Activated T-helper 1 cell treated with anti-CD3 and anti-CD28 coated beads, Interleukin-12 subunit alpha, Interleukin-12 subunit beta, Interleukin-2, Interleukin-4 antibody, amounts not matched to agents 30 ng/mL and 10 ng/mL and 1 ng/mL, durations not matched to agents 14 hours and 24 hours and 36 hours (primary cell): ENCODE measurements at places on chromosomes 4 and X. TPM values are rescaled to one million over a fixed set of nuclear protein-coding genes. Genes with fewer than 3 reads are reported as not detected.

The GATA1 gene
- not detected in 2 replicates for total RNA-seq

The XK gene
- 0.27 and 0.39 TPM in 2 replicates for total RNA-seq

The PABPC1L2A gene
- total RNA-seq = not detected in 2 replicates

The NCAPG gene
- 43.7 and 46.3 TPM in 2 replicates for total RNA-seq

The NPFFR2 gene
- not detected in 2 replicates for total RNA-seq

The CLDN22 gene
- not detected in 2 replicates for total RNA-seq

The USP17L20 gene
- not detected in 2 replicates for total RNA-seq

The NAP1L3 gene
- 0.42 and 0.70 TPM in 2 replicates for total RNA-seq

The PTTG2 gene
- 0.29 and 0.66 TPM in 2 replicates for total RNA-seq

DNA sequence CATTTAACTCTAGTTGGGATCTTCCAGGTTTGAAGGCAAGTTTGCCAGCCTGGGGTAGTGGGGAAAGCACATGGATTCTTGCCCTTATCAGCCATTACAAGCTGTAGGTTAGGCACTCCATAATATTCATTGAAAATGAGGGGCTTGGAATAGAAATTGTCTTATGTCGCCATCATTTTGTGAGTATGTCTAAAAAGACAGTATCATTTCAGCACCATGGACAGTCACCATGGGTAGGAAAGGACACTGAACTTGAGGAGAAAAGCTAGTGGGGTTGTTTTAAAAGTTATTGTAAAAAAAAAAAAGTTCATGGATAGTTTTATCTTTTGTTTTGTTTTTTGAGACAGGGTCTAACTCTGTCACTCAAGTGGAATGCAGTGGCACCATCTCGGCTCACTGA, 356.1 kb downstream of the HNRNPD start:
- no peak for DNase-seq

DNA sequence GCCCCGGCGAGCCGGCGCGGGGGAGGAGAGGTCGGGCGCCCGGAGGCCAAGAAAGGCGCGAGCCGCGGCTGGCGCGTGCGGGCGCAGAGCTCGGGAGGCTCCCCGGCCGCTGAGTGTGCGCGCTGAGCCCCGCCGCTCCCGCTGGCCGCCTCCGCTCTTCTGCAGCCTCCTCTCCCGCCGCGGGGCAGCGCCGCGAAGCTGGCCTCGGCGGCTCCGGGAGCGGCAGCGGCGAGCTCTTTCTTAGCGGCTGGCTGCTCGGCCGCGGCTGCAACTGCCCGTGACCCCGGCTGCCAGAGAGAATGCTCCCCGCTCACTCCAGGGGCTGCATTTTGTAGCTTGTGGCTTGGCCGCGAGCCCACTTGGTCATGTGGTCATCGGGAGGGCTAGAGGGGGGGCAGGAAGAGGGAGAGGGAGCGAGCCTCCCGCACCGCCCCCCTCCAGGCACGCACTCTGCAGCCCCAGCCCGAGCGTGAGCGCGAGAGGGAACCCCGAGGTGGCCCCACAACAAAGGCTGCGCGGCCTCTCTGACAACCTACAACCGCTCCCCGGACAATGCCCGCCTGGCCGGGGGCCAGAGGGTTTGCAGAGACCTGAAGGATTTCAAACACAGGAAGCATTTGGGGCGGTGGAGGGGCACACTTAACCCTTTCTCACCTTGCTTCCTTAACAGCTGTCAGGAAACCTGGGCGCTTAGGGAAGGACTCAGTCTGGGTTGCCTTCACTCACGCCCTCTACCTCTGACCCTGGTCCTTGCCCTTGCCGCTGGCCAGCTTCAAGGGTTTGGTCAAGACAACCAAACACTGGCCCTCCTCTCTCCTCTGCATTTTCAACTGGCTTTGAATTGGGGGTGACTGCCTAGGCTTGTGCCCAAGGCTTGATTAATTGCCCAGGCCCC, at the start of gene APLN:
TSS of gene APLN (minus strand) at position 305 of the 895 bp plus-strand sequence. CDS start 326 bp downstream, outside the sequence.
- DNase-seq = no peak

GRCh38 chr4:154738426-154738825, 5.4 kb upstream of the LRAT start:
- no peak for DNase-seq

- DNase-seq = no peak
These were observed 5.3 kb downstream of the CRMP1 start for GRCh38 chr4:5887361-5888221.

DNA sequence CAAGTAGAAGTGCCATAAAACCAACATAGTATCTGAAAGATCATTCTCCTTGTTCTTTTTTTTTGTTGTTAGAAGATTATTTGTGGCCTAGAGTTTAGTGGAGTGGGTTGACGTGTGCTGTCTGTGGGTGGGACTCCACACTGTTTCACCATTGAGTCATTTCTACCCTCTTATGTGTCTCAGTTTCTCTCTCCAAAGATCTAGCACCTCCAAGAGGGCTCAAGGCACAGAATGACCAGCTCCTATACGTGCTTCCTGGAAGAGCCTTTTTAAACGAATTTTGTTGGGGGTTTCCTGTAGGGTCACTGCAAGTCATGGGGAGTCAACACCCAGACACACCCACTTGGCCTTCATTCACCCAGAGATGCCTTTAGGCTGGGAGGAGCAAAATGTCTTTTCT, 150.1 kb downstream of the KLF8 start:
- DNase-seq = peak; percentile 8

GRCh38 chr4:71186566-71187403, 152.0 kb upstream of the SLC4A4 start:
- DNase-seq = no peak

- DNase-seq = no peak
These were observed 2050.2 kb upstream of the AGA start for GRCh38 chr4:179492260-179493080.

- no peak for DNase-seq
These were observed 209.4 kb upstream of the NEIL3 start for GRCh38 chr4:177100307-177100706.

- no peak for DNase-seq
These were observed 293.4 kb downstream of the BMPR1B start for GRCh38 chr4:95050980-95051701.

GRCh38 chrX:39726771-39727170, 371.0 kb downstream of the BCOR start:
- DNase-seq = no peak

DNA sequence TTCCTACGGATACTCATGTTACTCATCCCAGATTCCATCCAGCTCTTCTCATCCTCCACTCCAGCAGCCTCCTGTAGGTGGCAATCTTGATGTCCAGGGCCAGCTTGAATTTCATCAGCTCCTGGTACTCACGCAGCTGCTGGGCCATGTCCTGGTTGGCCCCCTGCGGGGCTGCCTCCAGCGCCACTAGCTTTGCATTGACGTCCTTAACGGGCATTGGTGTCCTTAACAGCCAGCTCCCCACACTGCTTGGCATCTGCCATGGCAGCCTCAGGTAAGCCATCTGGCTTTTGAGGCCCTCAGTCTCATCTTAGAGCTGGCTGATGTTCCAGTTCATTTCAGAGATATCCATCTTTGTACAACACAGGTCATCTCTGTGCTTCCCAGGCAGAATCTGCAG, 223.7 kb downstream of the FGF13 start:
- no peak for DNase-seq

DNA sequence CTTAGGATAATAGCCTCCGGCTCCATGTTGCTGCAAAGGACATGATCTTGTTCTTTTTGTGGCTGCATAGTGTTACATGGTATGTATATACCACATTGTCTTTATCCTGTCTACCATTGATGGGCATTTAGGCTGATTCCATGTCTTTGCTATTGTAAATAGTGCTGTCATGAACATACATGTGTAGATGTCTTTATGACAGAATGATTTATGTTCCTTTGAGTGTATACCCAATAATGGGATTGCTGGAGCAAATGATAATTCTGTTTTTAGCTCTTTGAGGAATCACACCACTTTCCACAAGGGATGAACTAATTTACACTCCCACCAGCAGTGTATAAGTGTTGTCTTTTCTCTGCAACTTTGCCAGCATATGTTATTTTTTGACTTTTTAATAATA, 4.6 kb downstream of the RAB33B start:
- DNase-seq = no peak

DNA sequence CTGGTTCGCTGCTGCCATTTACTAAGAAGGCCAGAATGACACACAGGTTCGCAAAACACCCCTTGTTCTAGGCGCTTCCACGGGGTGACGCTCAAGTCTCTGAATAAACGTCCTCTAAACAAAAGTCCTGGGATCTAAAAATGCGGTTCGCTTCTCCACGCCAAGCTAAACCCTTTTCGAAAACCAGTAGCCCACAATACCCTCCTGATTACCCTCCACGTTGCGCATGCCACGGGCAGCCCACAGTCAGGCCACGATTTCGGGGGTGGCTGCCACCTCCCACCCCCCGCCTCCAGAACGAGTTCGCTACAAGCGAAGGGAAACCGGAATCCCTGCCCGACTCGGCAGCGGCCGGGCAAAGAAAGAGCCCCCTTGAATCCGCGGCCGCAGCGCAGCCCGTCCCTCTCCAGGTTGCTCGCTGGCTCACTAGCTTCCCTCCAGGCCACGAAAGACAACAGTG, 423 bp downstream of the RPL39 start:
- DNase-seq = no peak
